NCI-H146 (cell line): ENCODE measurements at places on chromosomes 7 and 10.

DNA sequence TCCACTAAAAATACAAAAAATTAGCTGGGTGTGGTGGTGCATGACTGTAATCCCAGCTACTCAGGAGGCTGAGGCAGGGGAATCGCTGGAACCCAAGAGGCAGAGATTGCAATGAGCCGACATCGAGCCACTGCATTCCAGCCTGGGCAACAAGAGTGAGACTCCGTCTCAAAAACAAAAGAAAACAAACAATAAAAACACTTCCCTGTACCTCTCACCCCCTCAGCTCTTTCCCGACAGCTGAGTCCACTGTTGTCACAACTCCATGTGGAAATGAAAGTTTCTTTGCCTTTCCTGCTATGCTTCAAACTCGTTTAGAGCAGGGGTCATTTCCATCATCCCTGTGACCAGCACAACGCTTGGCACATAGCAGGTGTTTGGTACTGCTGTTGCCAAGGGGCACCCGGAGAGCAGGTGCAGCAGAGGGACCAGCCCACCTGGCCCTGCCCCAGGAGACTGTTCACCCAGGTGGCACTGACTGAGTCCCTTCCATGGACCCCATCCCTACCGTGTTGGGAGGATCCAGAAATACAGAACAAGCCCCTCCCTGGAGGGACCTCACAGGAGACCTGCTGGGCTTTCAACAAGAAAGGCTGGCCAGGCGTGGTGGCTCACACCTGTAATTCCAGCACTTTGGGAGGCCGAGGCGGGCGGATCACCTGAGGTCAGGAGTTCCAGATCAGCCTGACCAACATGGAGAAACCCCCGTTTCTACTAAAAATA lies 4.9 kb downstream of the TMEM130 start:
- DNase-seq, result no peak

DNA sequence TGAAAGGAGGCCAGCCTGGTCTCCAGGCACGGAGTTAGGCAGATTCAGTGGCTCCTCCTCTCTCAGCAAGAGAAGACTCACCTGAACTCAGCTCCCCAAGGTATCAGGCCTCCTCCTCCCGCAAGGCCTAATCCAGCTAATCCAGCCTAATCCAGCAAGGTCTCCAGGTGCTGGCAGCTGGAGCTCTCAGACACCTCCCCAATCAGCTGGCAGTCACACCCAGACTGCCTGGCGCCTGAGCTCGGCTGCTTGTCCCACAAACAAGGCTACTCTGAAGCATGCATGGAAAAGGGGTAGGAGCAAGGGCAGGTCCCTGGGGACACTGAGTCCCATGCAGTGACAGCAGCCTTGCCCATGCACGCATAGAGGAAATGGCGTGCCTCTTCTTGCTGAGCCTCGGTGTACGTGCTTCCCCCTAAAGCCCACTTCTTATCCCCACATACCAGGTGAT lies 3.3 kb upstream of the OPN4 start:
- peak; percentile 19 for DNase-seq

DNA sequence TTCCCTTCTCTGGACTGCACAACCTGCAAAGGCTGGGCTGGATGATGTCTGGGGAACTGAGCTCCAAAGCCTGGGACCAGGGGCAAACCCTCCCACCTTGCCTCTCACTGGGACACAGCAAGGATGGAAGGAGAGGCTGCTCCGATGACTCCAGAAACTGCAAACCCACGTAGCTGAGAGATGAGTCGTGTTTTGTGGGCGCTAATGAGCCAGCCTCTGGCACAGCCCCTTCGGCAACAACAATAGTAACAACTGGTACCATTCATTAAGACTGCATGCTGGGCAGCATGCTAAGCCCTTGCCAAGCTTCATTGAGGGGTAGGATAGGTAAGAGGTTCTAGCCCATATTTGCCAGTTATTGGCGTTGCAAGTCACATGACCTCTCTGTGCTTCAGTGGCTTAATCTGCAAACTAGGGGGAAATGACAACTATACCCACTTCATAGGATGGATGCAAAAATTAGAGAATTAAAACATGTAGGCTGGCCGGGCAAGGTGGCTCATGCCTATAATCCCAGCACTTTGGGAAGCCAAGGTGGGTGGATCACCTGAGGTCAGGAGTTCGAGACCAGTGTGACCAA lies 145.9 kb downstream of the SH3PXD2A start:
- DNase-seq, result no peak

GRCh38 chr7:27419581-27420177 lies 177.1 kb downstream of the EVX1 start:
- DNase-seq, result no peak

GRCh38 chr10:74854610-74855009 lies 28.2 kb downstream of the KAT6B start:
- DNase-seq, result no peak

DNA sequence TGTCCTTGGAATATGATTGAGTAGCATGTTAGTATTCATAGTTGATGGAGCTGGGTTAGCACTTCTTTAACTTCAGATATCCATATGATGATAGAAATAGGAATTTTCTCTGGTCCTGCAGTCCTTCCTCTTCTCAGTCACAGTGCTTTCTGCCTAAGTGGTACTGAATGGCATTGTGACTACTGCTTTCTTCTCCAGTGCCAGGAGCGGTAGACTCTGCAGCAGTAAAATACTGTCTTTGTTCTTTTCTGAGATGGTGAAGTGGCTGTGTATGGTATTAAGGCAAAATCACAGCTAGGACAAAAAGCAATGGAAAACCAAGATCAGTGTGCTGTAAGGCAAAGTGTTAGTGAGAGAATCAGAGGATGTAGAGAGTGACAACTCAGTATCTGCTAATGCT lies 46.6 kb downstream of the C1GALT1 start:
- no peak for DNase-seq

DNA sequence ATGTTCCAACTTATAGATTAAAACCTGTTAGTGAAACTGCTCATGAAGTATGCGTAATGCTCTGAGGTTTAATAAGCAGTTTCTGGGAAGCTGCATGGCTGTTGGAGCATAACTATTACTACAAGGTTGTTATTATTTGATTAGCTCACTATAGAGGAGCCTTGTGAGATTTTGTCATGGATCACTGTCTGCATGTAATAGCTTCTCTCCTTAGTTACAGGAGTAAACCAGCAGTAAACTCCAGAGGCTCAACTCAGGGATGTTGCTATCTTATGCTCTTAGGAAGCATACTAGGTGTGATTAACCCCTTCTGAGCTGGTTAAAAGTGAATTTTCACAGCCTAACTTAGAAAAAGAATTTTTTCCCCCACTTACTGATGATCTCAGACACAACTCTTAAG lies 63.6 kb upstream of the IFRD1 start:
- no peak for DNase-seq

DNA sequence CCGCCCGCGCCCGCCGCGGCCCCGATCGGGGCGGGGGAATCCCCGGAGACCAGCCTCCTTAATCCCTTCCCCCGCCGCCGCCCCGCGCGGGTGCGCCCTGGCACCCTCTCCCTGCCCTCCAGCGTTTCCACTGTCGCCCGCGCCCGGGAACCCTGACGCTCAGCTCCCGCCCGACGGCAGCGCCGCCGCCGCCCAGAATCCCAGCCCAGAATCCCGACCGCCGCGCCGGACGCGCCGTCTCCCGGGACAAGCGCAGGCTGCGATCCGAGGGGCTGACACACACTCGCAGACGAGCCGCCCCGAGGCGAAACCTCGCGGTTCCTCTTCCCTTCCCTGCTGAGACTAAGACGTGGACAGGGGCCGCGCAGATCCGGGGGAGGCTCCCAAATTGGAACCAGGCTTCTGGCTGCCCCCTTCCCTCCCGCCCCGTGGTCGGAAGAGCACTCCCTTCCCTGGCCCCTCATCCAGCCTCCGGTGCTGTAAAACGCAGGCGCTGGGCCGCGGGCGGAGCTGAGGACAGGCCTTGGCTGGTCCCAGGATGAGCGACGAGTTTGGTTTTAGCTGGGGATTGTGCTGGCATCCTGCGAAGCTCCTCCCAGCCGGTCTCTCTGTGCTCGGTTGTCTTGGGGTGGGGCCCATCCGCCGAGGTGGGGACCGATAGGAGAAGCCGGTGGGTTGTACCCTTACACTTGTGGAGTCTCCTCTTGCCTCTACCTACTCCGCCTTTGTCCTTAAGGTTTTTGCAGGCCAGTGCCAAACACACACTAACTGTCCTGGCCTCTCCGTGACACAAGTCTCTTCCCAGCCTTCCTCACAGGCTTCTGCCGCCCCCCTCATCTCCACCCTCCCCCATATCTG lies 1.1 kb downstream of the MARVELD1 start:
- DNase-seq, result peak; percentile 44

- no peak for DNase-seq
Measured at GRCh38 chr10:105840288-105840770, 1199.2 kb downstream of the SORCS3 start.

- DNase-seq, result no peak
Measured at GRCh38 chr7:134708692-134709091, 62.0 kb downstream of the BPGM start.

GRCh38 chr7:134702366-134703240 lies 56.0 kb downstream of the BPGM start:
- DNase-seq, result no peak

DNA sequence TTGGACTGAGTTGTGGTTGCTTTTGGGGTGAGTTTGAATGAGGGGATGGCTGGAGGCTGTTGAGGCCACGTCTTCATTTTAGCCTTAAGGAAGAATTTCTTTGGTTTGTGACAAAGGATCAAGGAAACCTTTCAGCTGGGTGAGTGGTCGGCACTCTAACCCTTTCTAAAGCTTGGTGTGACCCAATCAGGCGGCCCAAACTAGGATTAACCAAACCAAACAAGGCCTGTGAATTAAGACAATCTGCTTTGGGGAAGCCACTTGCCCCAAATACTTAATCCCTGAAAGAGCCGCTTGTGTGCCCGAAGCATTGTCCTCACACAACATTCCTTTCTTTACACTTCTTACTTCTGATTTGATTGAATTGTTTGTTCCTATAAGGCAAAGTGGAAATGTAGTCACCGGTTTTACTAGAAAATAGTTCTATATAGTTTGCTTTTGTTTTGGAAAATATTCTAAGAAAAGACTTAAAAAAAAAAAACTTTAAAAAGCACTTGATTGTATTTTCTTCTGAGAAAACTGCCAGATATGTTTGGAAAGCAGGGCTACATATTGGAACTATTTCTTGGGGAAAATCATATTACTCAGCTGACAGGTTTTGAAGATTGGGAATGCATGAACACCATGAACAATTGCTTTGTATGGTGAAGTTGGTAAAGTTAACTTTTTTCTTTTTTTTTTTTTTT lies 272.4 kb upstream of the BMPER start:
- no peak for DNase-seq

DNA sequence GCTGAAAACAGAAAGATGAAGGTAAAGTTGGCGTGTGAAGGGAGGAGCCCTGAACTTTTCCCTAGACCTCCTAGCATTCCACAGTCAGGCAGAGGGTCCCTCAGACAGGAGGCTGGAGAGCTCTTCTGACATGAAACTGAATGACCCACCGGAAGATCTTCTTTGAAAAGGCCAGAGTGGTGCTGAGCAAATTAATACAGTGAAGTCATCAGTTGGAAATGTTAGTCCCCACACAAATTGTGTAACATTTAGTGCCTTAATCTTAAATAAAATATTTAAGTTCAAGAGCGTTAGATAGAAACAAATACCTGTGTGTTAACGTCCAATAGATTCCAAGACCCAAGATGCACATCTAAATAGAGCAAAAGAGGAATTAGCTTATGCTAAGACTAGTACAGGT lies 49.0 kb upstream of the WNT16 start:
- DNase-seq, result no peak

DNA sequence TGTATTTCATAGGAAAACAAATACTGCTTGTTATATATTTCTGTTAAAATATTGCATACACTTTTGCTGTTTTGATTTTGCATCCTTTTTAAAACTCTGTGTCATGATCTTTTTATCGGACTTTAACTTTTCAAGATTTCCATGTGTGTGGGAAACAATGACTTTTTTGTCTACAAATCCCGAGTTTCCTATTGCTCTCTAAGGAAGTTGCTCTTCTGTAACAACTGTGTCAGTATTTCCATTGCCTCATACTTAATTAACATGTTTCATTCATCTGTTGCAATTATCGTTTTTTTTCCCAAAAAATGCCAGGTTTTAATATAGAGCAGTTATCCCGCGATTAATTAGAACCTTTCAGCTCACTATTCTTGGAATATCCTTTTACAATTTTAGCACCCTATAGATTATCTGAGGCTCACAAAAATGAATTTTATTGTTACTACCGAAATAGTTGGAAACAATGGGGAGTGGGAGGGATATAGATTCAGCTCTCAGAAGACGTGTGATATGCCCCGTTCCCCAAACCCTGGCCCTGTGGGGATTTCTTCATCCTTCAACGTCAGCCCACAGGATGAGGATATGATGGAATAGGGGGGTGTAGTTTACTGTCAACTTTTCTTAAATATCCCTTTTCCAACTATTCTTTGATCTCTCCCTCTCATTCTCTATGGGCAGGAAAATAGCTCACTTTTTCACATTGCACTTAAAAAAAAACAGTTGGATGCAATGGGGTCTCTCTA lies 297.6 kb upstream of the IGFBP3 start:
- no peak for DNase-seq

DNA sequence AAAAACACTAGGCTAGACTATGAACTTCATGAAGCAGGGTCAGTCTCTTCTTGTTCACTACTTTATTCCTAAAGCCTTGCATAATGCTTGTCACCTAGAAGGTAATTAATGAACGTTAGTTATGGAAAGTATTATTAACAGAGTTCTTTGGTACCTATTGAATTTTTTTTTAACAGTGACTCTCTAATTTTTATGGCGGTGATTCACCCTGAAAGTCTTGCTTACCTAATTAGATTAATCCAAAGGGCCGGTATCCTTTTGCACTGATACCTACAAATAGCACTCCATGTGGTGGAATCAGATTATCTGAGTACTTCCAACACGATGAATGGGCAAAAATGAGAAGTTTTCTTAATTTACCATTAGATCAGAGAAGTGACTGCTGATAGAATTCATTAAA lies 31.7 kb downstream of the STAM start:
- DNase-seq, result no peak

- DNase-seq, result no peak
Measured at GRCh38 chr10:129598413-129598812, 131.4 kb downstream of the MGMT start.

DNA sequence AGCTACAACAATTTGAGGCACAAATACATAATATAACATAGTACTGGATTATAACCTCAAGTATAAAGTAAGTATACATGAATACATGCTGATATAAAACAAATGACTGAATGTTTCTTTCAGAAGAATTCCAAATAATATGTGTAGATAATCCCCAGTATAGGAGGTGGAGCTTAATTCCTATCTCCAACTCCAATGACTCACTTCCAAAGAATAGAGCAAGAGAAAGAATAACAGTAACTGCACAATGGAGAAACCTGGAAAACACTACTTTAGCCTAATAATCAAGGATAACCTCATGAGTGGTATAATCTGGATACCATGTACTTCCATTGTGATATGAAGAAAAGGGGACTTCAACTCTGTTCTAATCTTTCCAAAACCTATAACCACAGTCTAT lies 13.7 kb upstream of the SEMA3C start:
- DNase-seq, result no peak

GRCh38 chr10:48255722-48256121 lies 18.8 kb downstream of the FRMPD2 start:
- DNase-seq, result no peak
